ENCODE measurements at places on chromosomes 6 and 20.

DNA sequence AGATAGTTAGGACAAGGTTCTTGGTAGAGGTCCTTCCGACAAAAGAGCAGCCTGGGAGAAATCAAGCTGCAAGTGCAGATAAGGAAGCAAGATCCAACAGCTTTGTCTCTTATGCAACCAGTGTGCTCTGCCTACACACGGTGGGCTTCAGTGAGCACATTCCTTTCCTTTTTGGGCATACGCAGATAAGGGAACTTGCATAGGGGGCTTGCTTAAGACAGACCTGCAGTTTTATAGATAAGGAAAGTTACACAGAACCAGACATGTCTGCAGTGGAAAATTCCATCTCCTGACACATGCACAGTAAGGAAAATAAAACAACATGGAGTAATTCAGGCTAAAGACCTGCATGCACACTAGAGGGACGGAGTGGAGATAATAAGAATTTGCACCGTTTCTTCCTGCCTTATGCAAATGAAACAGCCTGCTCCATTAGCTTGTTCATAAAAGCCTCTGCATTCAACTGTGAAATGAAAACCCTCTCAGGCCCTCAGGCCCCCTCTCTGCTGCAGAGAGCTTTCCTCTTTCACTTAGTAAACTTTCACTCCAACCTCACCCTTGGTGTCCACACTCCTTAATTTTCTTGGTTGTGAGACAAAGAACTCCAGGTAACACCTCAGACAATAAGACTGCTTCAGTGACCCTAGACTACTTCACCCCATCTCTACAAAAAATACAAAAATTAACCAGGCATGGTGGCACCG, 97.5 kb upstream of the MYLIP start:
- DNase-seq = no peak

DNA sequence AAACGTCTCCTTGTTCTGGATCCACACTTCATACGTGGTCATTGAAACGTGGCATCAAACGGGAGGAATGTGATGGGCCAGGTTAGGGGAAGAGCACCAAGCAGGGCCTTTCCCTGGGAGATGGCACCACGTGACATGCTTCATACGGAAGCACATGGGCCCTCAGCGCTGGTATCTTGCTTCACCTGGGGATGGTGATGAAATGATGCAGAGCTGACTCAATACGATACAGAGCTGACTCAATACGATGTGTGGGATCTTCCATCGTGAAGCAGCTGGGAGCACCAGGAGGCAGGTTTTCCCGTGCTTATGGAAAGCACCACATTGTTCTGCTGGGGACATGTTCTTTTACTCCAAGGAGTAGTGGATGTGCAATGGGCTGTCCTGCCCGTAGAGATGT, 22.5 kb upstream of the TAGAP start:
- DNase-seq = no peak

DNA sequence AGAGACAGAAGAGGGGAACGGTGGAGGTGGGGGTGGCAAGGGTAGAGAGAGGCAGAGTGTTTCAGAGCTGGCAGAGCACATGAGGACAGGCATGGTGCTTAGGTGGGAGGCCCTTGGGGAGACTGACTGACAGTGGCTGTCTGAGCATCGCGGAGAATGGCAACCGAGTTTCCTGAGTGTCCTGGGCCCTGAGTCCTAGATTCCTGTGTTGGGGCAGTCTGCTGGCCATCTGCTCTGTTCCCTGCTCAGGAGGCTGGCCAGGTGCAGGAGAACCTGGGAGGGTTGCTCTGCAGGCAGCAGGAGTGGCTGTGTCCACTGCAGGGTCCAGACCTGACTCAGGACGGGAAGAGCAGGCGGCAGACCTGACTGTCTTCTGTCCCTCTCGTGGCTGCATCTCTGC, 248.9 kb downstream of the LRFN2 start:
- no peak for DNase-seq

- no peak for DNase-seq
Observed at GRCh38 chr6:211871-212497, 80.3 kb upstream of the DUSP22 start.

- DNase-seq = no peak
Observed at GRCh38 chr20:57308451-57309271, 20.9 kb upstream of the SPO11 start.

DNA sequence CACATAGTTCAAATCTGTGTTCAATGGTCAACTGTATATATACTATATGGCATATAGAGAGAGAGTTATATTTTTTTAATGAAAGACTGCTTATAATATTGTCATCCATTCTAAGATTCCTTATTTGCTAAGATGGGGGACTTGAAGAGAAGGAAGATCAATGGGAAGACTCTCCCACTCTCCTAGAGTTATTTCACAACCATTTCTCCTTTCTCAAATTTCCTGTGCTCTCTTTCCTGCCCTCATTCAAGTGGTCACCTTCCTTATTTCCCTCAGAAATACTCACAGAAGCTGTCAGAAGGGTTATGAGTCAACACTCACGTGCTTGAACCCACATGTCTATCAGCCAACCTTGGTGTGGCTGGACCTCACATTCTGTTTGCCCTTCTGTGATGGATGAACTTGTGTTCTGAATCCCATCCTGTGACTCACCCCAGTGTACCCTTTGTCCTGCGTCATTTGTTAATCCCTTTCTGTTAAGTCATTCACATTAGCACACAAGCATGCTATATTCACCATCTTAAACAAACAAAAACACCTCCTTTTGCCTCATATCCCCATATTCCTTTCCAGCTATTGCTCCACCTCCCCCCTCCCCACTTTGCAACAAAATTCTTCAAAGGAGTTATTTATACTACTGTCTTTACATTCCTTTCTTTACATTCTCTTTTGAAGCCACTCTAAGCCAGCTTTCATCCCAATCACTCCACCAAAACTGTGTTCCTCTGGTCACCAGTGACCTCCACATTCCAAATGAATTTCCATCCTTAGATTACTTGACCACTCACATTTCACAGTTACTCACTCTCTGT, 279.3 kb upstream of the TCF21 start:
- no peak for DNase-seq

DNA sequence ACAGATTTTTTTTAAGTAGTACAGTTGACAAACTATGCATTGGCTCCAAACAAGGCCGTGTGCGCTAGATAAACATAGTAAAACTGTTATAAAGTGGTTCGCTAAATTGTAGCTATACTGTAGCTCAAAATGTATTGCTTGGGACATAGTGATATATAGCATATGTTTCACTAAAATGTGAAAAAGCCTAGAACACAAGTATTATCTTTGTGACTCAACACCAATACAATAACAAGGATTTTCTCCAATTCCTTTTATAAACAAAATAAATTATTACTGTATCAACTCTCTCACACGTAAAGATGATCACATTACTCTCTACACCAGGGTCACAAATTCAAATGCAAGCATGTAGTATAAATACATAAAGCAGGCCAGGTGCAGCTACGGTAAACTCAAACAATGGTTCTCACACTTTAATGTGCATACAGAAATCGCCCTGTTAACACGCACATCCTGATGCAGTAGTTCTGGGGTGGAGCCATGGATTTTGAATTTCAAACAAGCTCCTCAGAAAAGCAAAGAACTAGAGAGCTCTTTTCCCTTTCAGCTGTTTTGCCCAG, 214.6 kb downstream of the GMDS start:
- DNase-seq = no peak

- no peak for DNase-seq
Observed at GRCh38 chr6:1525364-1526038, 84.2 kb upstream of the FOXC1 start.

- DNase-seq = no peak
Observed at GRCh38 chr6:19032591-19033295, 645.6 kb downstream of the RNF144B start.

Data from CD4-positive, alpha-beta T cell treated with Interleukin-6 for 4 hours (primary cell).